ENCODE measurements at places on chromosomes 1 and 21. TPM values are rescaled to one million over a fixed set of nuclear protein-coding genes. Genes with fewer than 3 reads are reported as not detected.

DNA sequence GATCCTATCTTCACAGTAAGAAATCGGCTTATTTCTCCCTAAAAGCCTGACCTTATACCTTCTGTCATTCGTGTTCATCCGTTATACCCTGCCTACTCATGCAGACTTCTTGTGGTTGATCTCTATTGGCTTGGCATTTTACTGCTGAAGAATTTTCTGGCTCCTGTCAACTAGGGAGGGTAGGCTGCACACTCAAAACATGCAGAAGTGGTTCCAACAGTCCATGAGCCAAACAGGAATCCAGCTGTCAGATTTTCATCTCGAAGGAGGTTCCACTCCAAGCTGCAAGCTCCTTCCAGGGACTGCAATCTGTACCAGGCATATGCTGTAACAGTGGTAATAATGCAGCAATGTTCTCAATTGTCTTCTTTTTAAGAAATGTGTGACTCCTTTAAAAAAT, 10.1 kb downstream of the DNAJC11 start:
- no peak overlapping the region for H3K27ac ChIP-seq
- DNase-seq: no peak
- H3K4me1 ChIP-seq: peaks cover 5% of the 10 kb centered on the region
- no peaks in the 10 kb centered on the region for H3K27me3 ChIP-seq

- no peak for DNase-seq
- H3K27ac ChIP-seq: peak overlapping the region; percentile 57
- no peaks in the 10 kb centered on the region for H3K27me3 ChIP-seq
- peaks cover 7% of the 10 kb centered on the region for H3K36me3 ChIP-seq
Measured at GRCh38 chr1:93905051-93905450, 4.2 kb downstream of the GCLM start.

DNA sequence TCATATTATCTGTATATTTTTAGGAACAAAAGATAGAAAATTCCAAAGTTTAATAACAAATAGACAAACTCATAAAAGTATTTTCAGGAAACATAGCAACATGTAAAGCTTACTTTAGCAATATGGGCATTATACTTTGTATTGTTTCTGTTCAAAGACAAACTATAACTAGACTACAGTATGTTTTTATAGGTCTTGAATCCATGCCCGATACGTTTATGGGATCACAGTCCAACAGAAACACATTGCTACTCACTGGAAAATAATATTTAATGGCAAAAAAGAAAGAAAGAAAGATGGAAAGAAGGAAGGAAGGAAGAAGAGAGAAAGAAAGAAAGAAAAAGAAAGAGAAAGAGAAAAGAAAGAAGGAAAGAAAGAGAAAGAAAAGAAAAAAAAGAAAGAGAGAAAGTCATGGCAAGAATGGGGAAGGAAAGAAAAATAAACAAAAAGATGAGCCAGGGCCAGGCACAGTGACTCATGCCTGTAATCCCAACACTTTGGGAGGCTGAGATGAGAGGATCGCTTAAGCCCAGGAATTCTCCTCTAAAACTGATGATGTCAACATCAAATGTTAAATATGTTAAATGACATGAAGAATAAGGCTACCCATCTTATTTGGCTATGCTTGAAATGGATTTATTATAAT, 32.7 kb downstream of the TM2D1 start:
- H3K4me3 ChIP-seq: no peak overlapping the region
- H3K36me3 ChIP-seq: peaks cover 57% of the 10 kb centered on the region
- H3K27ac ChIP-seq: no peak overlapping the region
- no peaks in the 10 kb centered on the region for H3K27me3 ChIP-seq
- no peaks in the 10 kb centered on the region for H3K4me1 ChIP-seq
- DNase-seq: no peak

GRCh38 chr1:7644961-7645750, 125.9 kb upstream of the VAMP3 start:
- H3K36me3 ChIP-seq: no peaks in the 10 kb centered on the region
- no peak overlapping the region for H3K27ac ChIP-seq
- no peak for DNase-seq
- H3K27me3 ChIP-seq: no peaks in the 10 kb centered on the region
- no peaks in the 10 kb centered on the region for H3K4me1 ChIP-seq

DNA sequence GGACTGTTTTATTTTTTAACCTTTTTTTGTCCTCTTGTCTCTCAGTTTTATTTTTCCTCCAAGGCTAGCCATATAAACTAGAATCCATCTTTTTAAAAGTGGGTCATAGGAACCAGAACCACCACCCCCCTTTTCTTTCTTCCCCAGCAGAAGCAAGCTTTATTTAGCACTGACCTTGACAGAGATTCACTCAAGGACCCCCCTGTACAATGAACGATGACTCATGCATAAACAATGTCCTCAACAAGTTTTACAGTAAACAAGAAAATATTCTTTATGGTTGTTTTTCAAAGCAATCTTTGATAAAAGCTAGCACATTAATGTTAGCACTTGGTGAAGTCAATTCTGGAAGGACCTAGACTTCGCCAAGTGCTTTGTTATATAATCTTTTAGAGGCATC, 14.1 kb downstream of the PKN2 start:
- H3K27ac ChIP-seq: no peak overlapping the region
- H3K27me3 ChIP-seq: no peaks in the 10 kb centered on the region
- peaks cover 57% of the 10 kb centered on the region for H3K4me1 ChIP-seq
- DNase-seq: no peak

- DNase-seq: no peak
- no peak overlapping the region for H3K4me3 ChIP-seq
- no peaks in the 10 kb centered on the region for H3K36me3 ChIP-seq
- H3K4me1 ChIP-seq: no peaks in the 10 kb centered on the region
- no peak overlapping the region for H3K27ac ChIP-seq
Measured at GRCh38 chr1:245045087-245045881, 109.5 kb upstream of the KIF26B start.

DNA sequence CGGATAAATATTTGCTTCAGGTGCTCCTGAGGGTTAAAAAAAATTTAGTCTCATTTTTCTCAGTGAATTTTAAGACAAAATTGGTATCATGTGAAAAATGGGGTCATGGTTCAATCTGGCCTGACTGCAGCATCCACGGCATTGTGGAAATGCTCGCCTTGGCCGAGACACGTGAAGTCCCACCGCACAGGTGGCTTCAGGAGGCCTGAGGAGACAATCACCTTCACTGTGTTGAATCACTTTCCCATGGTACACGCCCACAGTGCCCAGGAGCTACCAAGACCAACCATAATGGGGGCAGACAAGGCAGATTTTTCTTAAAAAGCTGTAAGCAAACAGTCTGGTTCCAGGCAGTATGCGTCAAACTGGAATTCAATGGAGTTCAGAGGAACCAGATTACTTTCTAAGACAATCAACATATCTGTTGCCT, 11.0 kb upstream of the CPLANE2 start:
- no peak overlapping the region for H3K27ac ChIP-seq
- H3K4me1 ChIP-seq: peaks cover 25% of the 10 kb centered on the region
- no peak overlapping the region for H3K4me3 ChIP-seq
- DNase-seq: no peak

GRCh38 chr1:57473448-57473847, 49.6 kb upstream of the DAB1 start:
- H3K27me3 ChIP-seq: no peaks in the 10 kb centered on the region
- DNase-seq: no peak
- no peaks in the 10 kb centered on the region for H3K4me1 ChIP-seq
- no peak overlapping the region for H3K4me3 ChIP-seq
- H3K36me3 ChIP-seq: no peaks in the 10 kb centered on the region

GRCh38 chr1:59018860-59019259, 235.0 kb upstream of the JUN start:
- peak overlapping the region; percentile 91 for H3K27ac ChIP-seq
- H3K4me3 ChIP-seq: no peak overlapping the region
- H3K27me3 ChIP-seq: no peaks in the 10 kb centered on the region
- DNase-seq: no peak

DNA sequence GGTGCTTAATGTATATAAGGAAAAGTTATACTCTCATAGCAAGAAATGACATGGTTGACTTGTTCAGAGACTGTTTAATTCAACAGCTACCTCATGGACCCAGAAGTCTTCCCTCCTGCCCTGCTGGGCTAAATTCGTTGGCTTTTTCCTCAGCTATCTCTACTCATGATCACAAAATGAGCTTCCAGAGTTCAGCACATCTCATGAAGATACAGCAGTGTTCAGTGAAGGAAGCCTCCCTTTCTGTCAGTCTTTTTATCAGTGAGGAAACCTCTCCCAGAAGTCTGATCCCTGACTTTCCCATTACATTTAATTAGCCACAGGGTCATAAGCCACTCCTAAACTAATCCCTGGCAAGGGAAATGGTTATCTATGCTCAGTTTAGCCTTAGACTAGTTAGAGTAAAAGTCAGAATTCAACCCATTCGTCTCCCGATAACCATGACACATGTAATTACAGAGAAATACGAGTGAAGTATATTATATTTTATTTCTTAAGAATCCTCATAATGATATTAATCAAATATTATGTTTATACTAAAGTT, 97.5 kb downstream of the DENND1B start:
- H3K27ac ChIP-seq: no peak overlapping the region
- no peak for DNase-seq

- no peak overlapping the region for H3K4me3 ChIP-seq
- no peak for DNase-seq
- no peak overlapping the region for H3K27ac ChIP-seq
- H3K36me3 ChIP-seq: no peaks in the 10 kb centered on the region
Measured at GRCh38 chr1:45863218-45863617, 59.8 kb downstream of the MAST2 start.

DNA sequence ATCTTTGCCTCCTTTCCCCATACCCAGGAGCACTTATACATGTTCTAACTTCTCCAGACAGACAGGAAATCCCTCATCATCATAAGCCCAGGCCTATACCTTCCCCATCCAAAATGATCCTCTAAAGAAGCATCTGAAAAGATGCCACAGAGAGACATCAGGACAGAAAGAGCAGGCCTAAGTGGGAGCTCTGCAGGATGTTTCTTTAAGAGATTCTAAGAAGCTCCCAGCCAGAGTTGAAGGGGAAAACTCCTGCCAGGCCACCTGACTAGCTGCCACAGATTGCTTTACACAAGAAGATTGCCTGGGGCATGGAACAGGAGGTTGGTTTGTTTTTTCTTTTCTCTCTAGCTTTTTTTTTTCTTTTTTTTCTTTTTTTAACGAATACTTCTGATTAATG, 275.8 kb downstream of the VAV3 start:
- H3K4me1 ChIP-seq: no peaks in the 10 kb centered on the region
- H3K27ac ChIP-seq: no peak overlapping the region
- H3K4me3 ChIP-seq: no peak overlapping the region
- H3K27me3 ChIP-seq: no peaks in the 10 kb centered on the region
- DNase-seq: no peak
- peaks cover 53% of the 10 kb centered on the region for H3K36me3 ChIP-seq

LHX8 gene
- not detected for total RNA-seq

EPHA2 gene
- not detected for total RNA-seq

WNT2B gene
- 1.4 TPM for total RNA-seq
